ENCODE measurements at places on chromosomes 16 and 17.

DNA sequence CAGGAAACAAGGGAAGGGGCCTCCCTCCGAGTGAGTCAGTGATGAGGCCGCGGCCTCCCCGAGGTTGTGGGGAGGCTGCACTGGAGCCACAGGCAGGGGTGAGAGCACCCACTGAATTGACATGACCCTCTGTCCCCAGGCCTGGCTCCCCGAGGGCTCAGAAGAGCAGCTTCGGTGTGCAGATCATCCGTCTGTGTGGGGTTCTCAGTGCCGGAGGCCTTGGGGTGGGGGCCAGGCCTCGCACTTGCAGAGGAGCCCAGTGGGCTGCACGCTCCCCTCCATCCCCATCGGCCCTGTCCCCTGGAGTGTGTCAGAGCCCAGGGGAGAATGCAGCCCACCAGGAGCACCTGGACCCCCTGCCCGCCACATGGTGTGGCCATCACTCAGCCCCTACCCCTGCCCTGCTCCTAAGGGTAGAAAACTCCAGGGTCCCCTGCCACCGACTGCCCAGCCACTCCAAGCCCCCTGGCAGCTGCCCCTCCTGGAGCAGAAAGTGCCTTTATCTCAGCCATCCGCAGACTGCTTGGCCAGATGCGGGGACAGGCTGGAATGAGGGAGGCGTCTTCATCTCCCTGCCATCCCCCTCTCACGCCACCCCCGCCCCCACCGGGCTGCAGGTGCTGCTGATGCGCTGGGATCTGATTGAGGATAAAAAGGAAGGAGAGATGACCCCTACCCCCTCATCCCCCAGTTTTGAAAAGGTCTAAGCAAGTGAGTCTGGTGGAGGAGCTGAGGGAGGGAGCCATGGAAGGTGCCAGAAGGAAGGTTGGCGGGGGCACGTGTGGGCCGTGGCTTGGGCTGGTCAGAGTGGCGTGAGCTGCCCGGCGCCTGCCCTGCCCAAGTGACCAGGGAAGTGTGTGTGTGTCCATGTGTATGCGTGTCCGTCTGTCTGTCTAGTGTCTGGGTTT is 358.3 kb downstream of the SEC14L1 start:
- DNase-seq: no peak

DNA sequence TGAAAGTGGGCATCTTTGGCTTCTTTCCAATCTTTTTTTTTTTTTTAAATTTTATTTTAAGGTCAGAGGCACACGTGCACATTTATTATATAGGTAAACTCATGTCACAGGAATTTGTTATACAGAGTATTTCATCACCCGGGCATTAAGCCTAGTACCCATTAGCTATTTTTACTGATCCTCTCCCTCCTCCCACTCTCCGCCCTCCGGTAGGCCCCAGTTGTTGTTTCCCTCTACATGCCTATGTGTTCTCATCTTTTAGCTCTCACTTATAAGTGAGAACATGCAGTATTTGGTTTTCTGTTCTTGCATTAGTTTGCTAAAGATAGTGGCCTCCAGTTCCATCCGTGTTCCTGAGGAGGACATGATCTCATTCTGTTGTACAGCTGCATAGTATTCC is 108.5 kb downstream of the CYB561 start:
- DNase-seq: no peak

GRCh38 chr17:48608494-48608834 is 2.4 kb downstream of the HOXB7 start:
- DNase-seq: no peak

- no peak for DNase-seq
Observed at GRCh38 chr17:55705847-55706246, 16.8 kb downstream of the TMEM100 start.

- DNase-seq: no peak
Observed at GRCh38 chr16:67445126-67445426, 14.2 kb downstream of the HSD11B2 start.

DNA sequence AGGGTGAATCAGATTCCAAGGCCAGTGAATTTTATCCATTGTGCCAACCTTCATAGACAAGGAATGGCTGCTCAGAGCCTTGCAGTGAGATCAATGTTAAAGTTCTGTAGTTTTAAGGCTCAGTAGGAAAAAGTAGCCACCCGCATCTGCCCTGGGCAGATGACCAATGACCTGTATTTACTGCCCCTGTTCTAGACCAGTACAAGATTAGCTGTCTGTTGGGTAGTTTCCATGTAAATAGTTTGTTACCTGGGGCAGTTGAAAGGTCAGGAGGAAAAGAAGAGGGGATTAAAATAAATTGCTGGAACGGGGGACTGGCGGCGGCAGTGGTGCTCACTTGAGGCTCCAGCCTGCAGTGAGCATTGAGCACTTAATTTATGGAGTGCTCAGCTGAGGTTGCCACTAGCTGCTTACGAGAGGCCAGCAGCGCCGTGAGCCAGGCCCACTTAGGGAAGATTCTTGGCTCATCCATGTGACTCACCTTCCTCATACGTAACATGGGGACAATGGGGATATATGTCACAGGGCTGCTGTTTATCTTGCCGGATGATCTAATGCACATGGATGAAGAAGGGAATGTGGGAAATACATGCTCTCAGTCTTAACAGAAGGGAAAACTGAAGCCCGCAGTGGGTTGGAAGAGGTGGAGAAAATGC is 10.7 kb upstream of the NOS2 start:
- DNase-seq: no peak

- DNase-seq: no peak
Observed at GRCh38 chr16:86771506-86772460, 193.4 kb downstream of the FOXL1 start.

- no peak for DNase-seq
Observed at GRCh38 chr16:24826096-24826690, 19.6 kb upstream of the SLC5A11 start.

All from inflammatory macrophage (primary cell).